ENCODE measurements at places on chromosomes 7 and 10.

GRCh38 chr10:110192552-110192951 is 14.9 kb upstream of the MXI1 start:
- peak; percentile 73 for DNase-seq

GRCh38 chr10:11506247-11506789 is 105.1 kb downstream of the USP6NL start:
- no peak for DNase-seq

- DNase-seq = peak; percentile 27
Measured at GRCh38 chr7:2757361-2757903, 69.4 kb downstream of the AMZ1 start.

DNA sequence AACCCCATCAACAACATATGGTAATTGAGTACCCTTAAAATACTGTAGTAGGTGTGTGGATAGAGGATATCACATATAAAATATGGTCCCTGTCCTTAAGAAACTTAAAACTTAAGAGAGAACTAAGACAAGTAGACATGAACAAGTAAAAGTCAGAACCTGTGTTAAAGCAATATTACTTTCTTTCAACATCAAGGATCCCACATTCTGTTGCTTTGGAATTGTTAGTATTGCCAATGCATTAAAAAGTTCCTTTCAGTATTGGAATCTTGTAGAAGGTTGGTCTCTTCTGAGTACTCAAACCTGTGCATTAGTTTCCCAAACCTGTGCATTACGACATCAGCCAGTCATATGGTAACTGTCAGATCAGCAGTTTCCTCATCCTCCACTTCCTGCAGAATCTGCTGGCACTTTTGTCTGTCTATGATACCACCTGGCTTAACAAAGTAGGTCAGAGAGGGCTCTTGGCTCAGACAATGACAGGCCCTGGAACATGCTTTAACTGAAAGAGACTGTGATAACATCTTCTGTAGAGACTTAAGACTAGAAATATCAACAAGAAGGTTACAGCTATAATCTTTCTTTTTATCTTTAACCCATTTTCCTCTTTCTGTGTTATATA is 56.5 kb downstream of the CCDC71L start:
- peak; percentile 17 for DNase-seq

DNA sequence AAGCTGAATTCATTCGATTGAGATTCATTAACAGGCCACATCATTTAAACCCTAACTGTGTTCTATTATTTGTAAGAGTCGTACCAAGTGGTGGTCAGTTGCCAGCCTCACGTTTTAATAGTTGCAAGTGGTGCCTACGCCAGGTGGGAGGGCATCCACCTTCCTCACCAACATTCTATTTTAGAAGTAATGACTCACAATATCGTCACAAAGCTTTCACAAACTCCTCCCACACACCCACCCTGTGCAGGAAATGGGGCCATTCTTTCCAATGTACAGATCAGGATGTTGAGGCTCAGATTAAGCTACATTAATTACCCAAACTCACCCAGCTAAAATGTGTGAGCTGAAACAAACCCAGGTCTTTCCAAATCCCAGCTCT is 77.3 kb upstream of the SAMD8 start:
- peak; percentile 24 for DNase-seq

DNA sequence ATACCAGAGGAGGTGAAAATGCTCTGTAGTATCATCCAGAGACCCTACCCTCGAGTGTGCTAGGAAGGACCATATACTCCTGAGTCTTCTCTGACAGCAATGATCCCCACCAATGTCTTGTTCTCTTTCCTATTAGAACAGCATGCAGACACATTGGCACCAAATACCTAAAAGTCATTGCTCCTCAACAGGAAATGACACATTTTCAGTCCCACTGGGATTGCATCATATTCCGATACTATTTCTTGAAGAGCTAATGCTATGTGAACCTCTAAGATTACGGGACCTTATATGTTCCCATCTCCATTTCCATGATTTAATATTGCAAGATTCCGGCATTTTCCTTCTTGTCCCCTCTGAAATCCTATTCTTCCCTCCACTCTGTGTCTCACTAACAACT is 177.4 kb downstream of the NRP1 start:
- DNase-seq = peak; percentile 54

GRCh38 chr7:133693281-133693680 is 433.9 kb upstream of the LRGUK start:
- DNase-seq = no peak

DNA sequence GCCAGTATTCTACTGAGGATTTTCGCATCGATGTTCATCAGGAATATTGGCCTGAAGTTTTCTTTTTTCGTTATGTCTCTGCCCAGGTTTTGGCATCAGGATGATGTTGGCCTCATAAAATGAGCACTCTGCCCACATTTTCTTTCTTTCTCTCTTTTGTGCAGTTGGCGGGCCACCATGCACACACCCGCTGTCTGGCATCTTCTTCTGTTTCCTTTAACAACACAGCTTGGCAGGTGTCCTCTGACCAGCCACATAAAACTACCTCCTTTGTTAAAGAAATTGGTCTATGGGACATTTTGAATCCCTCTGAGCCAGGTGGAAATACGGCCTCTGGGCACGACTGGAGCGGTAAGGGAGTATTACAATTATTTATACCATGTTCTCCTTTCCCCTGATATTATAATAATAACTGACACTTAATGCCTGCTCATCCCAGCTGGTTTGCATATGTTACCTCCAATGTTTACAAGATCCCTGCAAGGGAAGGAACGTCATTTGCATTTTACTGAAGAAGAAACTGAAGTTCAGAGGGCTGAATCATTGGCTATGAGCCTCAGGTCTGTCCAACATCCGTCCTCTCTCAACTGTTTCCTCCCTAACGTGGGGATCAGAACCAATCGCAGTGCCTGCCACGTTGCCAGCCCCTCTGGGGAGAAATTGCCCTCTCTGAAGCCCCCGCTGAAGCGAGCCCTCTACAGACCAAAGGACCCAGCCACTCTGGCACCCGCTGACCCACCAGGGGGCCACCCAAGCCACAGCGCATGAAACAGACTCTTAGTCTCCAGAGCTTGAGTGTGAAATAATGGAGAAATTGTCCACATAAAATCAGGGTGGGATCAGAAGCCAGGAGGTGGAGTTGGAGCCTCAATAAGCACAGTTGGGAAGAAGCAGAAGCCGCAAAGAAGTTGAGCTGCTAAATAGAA is 125.0 kb upstream of the FOXK1 start:
- DNase-seq = no peak

GRCh38 chr10:106317554-106317953 is 847.0 kb downstream of the SORCS1 start:
- no peak for DNase-seq

DNA sequence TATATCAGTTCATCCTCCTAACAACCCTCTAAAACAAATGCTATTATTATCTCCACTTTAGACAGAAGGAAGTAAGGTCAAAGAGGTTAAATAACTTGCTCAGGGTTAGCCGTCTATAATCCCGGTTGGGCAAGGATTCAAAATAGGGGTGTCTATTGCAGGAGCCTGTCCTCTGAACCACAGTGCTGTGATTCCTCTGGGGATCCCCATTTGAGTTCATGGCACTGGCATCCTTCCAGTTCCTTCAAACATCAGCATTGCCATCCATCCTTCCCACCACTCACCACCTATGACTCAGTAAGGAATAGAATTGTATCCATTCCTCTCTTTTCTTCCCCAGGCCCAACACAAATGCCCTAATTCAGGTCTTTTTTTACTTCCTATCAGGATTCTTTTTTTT is 25.6 kb downstream of the HPS6 start:
- peak; percentile 39 for DNase-seq

GRCh38 chr7:149495785-149496641 is 1.6 kb downstream of the ZNF746 start:
- peak; percentile 58 for DNase-seq

- no peak for DNase-seq
Measured at GRCh38 chr10:6491841-6492609, 88.1 kb downstream of the PRKCQ start.

GRCh38 chr10:16910793-16911164 is 93.6 kb upstream of the RSU1 start:
- peak; percentile 95 for DNase-seq

- no peak for DNase-seq
Measured at GRCh38 chr10:72790216-72790990, 98.5 kb downstream of the MCU start.

DNA sequence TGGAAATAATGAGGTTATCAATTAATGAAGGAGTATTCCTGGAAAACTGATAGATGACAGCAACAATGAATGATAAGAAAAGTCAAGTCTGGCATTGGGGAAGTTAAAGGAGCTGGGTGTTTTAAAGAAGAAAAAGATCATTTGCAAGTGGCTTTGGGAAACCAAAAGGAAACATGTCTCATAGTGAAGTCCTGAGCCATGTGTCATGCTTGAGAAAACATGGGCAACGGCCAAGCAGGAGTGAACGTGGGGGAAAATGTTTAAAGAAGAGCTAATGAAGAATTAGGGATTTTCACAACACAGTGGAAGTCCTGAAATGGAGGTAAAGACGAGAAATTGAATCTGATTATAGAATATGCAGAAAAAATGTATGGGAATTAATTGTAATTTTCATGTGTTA is 1383.2 kb upstream of the CELF2 start:
- no peak for DNase-seq

- no peak for DNase-seq
Measured at GRCh38 chr10:102354451-102354850, 41.1 kb upstream of the NFKB2 start.

DNA sequence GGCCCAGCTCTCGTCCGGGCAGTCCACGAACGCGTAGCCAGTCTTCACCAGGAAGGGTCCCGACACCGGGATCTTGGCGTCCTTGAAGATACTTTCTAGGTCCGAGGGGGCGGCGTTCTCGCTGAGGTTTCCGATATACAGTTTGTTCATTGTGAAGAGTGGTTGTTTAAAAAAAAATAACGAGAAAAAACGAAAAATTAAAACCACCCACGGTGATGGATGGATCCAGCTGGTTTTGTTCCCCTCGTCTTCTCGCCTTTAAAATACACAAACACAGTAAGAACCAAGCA is 385 bp downstream of the IGF2BP3 start:
- DNase-seq = no peak

GRCh38 chr7:12855036-12855435 is 167.6 kb downstream of the ARL4A start:
- no peak for DNase-seq

Data from suppressor macrophage treated with lipopolysaccharide for 1 hour (primary cell).